ENCODE measurements at places on chromosomes 1 and 21.

DNA sequence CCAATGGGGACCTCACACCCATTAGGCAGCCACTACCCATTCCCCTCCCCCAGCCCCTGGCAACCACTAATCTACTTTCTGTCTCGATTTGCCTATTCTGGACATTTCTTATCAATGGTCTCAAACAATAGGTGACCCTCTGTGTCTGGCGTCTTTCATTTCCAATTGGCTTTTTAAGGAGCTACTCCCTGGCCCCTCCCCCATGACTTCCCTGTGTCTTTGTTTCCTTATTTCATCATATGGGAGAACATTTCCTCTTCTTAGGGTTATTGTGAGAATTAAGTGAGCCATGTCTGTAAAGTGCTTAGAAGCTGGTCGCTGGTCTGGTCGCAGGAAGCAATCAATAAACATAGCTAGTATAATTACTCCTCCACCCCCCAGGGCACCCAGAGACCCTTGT is 80.9 kb downstream of the SPSB1 start:
- no peak for DNase-seq

DNA sequence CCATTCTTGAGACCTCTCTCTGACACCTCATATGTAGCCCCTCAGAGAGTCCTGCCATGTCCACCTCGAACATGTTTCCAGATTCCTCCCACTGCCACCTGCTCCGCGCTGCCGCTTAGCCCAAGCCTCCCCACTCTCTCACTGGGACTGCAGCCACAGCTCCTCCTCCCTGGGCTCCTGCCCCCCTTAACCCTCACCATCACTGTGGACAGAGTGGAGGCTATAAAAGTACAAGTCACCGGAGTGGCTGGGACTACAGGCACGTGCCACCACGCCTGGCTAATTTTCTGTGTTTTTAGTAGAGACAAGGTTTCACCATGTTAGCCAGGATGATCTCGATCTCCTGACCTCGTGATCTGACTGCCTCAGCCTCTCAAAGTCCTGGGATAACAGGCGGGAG is 77.0 kb downstream of the VWA5B1 start:
- no peak for DNase-seq

DNA sequence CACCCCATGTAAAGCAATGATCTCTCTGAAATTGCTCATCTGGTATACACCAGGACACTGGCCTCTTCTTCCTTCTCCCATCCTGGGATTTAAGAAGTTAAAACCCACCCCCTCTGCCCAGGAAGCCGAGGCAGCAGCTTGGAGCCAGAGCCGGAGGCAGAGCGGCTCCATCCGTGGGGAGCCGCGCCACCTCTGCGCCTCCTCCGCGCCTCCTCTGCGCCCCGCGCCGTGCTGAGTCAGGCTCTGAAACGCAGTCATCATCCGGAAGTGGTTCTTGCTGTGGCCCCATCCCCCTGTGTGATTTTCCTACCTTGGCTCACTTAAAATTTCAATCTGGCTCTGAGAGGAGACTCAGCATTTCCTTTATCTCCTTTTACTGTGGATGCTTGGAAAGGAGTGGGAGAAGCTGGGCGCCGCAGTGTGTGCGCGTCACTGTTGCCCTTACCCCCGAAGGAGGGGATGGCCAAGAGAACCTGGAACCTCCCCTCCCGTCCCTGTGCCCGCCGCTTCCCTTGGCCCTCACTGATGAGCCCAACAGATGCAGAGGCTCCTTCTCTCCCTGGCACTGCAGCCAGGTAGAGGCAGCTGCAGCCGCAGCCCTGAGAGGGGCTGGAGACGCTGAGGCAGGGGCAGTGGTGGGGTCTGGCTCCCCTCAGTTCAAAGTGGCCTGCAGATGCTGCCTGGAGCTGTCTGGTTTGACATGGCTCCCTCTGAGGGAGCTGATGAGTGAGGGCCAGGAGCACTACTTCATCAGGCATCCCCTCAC is 15.3 kb upstream of the NPHP4 start:
- DNase-seq, result no peak

GRCh38 chr1:20282533-20282932 is 8.1 kb upstream of the VWA5B1 start:
- no peak for DNase-seq

DNA sequence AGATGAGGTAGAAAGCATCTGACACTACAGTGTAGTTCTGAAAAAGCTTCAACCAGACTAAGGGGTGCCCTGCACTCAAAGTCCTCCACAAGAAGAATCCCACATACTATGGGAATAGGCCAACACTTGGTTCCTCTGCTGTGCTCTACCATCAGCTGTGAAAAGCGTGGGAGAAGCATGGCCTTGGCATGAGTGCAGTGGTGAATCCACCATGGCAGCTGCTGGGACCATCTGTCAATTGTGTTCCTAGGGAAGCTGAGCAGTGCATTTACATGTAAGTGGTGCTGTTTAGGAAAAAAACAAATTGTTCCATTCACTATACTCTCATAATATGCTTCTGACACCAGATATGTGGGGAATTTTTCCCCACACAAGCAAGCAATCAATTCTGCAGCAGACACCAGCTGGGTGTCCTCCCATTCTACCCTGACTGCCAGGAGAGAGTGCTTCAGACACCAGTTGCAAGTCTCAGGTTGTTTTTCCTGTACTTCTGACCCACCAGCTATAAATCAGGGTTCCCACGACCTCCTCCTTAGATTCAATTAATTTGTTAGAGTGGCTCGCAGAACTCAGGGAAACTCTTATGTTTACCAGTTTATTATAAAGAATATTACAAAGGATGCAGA is 230.8 kb upstream of the CHRM3 start:
- no peak for DNase-seq

GRCh38 chr1:178543290-178543607 is 30.3 kb downstream of the TEX35 start:
- DNase-seq, result no peak

GRCh38 chr1:93807311-93807930 is 71.6 kb downstream of the DNTTIP2 start:
- no peak for DNase-seq

- DNase-seq, result no peak
These were observed 109.7 kb upstream of the ZBTB40 start for GRCh38 chr1:22341791-22342605.

DNA sequence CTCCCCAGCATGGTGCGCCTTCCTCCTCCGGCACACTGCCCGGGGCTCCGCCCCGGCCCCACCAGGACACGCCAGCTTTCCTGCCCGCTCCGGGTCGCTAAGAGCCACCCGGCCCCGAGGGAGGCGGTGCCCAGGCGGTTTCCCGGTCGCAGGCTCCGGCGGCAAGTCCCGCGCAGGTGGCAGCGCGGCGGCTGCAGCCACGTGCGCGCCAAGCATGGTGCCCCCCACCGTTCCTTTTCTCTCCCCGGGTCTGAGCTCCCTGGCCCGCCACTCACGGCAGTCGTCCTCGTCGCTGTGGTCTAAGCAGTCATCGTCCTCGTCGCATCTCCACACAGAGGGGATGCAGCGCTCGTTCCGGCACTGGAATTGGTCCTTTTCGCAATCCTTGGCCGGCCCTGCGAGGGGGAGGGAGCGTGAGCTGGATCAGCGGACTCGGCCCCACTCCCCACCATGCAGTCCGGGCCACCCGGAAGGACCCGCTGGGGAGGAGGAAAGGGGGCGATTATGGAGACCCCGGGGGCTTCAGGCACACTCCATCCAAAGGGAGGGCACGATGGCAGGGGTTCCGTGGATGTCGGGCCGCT is 1.2 kb downstream of the LRP8 start:
- no peak for DNase-seq

GRCh38 chr1:107669996-107670395 is 295.0 kb downstream of the VAV3 start:
- DNase-seq, result no peak

- DNase-seq, result no peak
These were observed 67.1 kb downstream of the UBE2T start for GRCh38 chr1:202274611-202275010.

DNA sequence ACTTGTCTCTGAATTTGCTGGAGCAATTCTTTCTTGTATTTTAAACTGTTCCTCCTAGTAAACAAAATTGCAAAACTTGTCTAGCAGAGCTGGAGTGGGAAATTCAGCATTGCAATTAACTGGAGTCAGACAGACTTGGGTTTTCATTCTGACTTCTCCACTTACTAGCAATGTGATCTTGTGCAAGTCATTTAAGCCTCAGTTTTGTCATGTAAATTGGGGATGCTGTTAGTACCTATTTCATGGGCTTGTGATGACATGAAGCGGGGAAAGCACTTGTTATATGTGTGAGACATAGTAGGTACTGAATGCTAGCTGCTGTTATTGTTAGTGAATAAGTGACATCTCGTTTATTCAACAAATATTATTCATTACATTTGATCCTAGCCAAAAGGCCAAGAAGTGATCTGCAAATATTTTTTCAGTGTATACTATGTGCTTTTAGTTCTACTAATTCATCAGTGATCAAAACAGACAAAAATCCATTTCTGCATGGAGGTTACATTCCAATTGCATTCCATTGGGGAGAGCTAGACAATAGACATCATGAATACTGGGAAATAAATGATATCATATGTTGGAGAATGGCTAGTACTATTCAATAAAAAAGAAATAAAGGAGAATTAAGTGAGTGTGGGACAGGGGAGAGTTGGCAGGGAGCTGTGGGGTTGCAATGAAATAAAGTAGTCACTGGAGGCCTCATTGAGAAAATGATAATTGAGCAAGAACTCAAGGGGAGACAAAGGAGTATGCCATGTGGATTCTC is 47.1 kb downstream of the CACHD1 start:
- DNase-seq, result no peak

- no peak for DNase-seq
These were observed 68.4 kb upstream of the ATP5PO start for GRCh38 chr21:33984021-33984481.

DNA sequence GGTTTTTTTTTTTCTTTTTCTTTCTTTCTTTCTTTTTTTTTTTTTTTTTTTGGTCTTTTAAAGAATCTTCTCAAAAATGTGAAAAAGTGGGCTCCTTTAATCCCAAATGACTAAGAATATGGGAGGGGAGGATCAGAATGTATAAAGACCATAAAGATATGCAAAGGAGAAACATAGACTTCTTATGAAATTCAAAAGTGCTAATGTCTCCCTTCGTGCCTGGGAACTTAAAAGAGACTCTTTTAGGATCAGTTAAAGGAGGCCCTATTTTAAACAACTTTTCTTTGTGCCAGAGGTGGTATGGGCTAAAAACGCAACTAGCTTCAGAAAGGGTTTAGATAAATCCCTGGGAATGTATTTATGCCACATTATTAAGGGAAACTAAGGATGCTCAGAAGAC is 54.2 kb upstream of the KAZN start:
- no peak for DNase-seq

- no peak for DNase-seq
These were observed 21.2 kb downstream of the NFASC start for GRCh38 chr1:204891860-204892259.

DNA sequence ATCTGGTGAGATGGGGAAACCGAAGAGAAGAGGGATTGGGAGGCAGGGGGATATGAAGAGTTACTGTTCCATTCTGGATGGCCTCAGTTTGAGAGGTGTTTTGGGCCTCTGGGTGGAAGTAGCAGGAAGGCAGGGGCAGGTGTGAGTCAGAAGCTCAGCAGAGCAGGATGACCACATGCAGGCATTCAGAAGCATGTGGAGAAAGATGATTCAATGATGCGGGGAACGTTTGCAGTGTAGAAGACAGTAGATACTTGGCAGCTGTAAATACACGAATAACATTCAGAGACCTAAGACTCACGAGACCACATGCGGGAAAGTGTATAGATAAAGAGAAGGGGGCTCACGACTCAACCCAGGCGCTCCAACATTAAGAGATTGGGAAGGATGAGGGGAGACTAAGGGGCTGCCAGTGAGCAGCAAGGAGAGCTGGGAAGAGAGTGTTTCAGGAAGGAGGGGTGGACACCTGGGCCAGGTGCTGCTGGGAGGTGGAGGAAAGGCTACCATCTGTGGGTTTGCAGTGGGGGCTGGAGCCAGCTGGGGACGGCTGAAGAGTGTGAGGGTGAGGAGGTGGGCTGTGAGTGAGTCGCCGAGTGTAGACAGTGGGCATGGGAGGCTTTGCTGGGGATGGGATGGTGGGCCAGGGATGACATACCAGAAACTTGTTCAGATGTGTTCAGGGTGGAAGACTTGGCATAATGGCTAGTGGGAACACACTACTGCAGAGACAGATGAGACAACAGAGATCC is 5.8 kb upstream of the EPS8L3 start:
- DNase-seq, result no peak

DNA sequence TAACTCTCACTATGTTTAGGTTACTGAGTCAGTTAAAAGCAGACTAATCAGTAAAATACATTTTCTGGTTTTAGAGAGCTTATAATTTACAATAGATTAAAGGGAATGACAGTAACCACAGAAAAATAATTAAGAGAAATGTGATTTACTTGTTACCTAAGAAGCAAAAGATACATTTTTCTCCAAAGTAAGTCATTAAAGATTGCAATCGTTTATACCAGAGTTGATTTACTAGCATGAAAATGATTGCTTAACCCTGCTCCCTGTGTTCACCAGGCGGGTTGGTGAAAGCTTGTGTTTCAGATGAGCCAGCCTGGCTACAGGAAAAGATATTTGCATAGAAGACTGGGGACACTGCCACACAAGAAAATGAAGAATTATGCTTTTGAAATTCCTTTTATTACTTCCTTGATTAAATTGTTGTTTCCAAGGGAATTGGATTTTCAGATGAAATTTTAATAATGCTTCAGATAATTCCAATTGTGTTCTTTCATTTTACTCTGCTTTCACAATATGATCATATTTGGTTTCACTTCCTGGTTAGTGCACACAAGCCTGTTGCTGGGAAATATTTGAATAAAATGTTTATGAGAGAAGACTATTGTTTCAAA is 27.9 kb downstream of the LRRC8B start:
- no peak for DNase-seq

- no peak for DNase-seq
These were observed 26.9 kb downstream of the SPATA46 start for GRCh38 chr1:162349635-162350330.

DNA sequence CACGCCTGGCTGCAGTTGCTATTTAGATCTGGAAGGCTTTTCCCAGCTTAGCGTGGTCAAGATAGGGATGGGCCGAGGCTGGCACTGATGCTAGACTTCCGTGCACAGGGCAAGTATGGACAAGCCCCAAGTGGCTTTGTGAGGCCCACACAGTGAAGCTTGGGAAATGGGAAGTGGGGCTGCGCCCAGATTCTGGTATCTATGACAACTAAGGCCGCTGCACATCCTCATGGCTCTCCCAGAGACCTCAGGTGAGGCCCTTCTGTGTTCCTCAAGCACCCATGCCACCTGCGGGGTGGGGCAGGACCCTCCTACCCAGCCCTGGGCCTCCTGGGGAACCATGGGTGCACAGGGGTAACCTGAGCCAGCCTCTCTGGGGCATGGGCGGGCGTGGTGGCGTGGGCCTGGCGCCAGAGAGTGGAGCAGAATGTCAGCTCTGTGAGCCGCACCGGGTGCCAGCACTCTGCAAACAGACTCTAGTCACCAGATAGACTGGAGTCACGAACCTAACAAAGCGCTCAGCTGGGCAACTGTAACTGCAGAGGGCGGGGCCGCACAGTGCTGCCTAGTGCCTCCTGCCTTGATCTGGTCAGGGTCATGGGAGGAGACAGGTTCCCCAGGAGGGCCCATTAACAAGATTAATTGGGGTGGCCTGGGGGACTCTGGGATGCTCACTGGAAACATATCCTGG is 46.4 kb downstream of the ELF3 start:
- DNase-seq, result no peak

Data from D721Med (cell line).